ENCODE measurements at places on chromosomes 5 and 9.
A peak's percentile ranks its signal among the peaks of the same experiment; 100 is the strongest.

GRCh38 chr5:78636682-78637081 is 11.9 kb downstream of the LHFPL2 start:
- no peak for DNase-seq

DNA sequence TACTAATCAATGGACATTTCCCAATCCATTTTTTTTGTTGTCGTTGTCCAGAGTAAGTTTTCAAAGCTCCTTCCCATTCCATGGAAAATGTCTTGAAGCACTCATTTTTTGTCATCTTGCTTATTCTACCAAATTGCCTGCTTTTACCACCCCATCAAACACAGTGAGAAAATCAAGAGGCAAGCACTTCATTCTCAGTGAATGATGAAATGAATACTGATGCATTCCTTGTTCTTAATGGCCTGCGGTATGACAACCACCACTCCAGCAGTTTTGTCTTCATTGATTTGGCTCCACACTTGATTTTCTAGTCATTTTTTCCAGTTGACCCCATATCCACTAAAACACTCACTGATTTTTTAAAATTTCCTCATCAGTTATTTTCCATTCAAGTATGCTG is 193.5 kb upstream of the ANKH start:
- no peak for DNase-seq

- no peak for DNase-seq
These were observed 35.2 kb downstream of the SH3PXD2B start for GRCh38 chr5:172418862-172419814.

DNA sequence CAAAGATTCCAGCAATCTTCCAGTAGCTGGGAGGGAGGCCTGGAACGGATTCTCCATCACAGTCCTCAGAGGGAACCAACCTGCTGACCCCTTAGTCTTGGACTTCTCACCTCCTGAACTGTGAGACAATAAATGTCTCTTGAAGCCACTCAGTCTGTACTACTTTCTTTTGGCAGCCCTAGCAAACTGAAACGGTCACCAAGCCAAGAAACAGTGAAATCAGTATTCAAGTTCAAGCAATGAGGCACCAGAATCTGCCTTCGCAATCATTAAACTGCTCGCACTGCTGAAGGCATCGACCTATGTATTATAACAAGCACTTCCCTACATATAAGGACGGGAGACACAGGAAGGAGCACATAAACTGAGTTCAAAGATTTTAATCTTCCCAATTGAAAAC is 120.6 kb upstream of the PUM3 start:
- no peak for DNase-seq

DNA sequence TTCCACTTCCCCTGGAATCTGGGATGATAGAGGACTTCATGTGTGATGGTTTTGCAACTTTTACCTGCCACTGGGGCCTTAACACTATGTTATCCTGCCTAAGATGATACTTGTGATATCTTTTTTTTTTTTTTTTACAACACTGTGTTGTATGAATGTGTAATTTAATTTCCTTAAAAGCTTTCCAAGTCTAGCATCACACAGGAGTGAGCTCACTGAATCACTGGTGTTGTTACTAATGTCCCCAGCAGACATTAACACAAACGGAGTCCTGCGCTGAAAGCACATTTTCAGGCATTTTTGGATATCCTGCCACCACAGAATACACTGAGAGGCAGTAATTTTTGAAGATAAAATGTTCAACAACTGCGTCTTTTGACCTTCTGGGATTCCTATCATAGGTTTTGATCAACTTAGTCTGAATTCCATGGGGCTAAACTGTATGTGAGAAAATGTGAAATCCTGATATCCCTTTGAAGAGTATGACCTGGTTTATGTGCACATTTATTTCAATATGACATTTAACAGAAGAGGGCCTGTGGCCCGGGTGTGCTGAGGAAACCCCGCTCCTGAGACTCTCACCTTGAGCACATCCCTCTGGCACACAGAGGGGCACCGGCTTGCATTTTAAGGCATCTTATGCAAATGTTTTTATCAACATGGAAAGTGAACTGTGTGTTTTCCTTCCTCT is 118.0 kb downstream of the FSTL4 start:
- DNase-seq: no peak

- DNase-seq: no peak
These were observed 30.4 kb upstream of the OTULINL start for GRCh38 chr5:14551211-14551610.

DNA sequence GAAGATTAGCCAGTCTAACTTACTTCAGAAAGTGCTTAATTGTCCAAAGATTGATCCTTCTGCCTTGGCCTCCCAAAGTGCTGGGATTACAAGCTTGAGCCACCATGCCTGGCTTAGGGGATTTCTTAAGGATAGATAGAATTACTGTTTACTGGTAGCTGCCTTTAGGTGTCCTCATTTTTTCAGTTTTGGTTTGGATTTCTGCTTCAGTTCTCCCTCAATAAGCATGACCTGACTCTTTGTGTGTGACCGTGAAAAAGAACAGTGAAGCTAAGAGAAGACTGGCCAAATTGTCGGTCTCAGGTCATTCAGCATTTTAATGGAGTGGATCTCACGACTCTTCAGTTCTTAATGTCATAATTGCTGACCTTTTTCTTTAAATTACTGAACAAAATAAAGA is 22.9 kb upstream of the CMYA5 start:
- no peak for DNase-seq

GRCh38 chr9:25377039-25377438 is 301.2 kb downstream of the TUSC1 start:
- no peak for DNase-seq

DNA sequence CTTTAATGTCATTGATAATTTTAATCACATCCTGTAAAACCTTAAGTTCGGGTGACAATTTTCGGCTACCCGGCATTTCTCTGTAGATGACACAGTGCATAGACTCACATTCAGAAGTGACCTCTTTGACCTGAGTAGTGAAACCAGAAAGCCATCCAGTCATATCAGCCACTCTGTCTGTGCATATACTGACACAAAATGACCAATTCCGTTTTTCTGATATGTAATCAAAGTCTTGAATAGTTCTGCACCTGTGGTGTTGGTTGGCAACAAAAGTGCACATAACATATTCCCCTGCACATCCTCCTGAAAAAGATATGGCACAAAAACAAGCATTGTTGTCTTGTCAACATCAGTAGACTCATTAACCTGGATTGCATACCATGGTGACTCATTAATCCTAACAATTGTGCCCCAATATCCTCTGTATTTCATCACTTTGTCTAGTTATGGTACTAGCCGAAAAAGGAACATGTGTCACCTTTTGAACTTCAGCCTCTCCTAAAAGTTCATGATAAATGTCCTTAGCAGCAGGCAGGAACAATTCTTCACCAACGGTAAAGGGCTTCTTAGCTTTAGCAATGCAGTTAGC is 4.6 kb upstream of the HNRNPA0 start:
- no peak for DNase-seq

DNA sequence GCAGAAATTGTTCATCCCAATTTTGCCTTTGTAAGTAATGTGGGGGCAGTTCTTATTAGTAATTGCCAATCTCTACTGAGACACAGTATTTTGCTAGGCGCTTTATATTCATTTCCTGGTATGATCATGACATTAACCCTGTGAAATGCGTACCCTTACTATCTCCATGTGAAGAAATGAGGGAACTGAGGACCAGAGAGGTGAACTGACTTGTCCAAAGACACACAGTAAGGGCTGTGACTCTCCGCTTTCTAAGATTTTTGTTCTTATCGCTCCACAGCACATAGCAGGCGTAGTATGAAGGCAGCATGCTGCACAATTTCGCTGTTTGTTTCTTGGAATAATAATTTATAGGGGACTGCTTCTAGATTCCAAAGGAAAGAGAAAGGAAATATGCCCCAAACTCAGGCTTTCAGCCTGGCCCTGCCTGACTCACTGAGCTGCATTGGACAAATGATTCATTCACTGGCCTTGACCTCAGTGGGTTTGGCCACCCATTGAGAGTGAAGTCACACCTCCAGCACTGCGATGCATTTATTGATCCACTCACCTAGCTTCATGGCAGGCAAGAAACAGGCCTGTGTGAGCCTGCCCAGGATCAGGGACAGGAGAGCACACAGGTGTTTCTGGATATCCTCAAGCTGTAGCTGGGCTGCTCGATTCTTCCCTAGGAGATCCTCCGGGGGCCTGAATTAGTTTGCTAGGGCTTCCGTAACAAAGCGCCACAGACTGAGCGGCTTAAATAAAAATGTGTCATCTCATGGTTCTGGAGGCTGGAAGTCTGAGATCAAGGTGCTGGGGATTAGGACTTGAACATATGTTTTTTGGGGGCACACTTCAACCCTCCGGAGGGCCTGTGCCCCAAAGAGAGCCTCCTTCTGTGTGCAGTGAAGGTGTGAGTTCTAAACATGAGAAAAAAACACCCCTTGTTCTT is 7.2 kb upstream of the DUSP1 start:
- DNase-seq: no peak

DNA sequence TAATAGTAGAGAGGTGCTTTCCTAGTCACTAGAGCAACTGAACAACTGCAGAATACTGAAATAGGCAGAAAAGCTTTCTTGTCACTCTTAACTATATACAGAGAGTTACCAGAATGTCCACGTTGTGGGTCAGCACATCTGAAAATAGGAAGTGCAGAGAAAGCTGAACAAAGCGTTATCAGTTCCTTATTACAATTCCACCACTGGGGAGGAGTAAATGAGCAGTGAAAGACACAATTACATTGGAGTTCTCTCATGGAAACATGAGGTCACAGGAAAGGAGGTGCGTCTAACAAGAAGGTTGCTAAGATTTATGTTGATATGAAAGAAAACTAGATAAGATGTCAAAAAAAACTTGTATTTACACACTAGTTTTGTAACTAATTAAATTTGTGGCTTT is 461.9 kb upstream of the COX7C start:
- DNase-seq: no peak

DNA sequence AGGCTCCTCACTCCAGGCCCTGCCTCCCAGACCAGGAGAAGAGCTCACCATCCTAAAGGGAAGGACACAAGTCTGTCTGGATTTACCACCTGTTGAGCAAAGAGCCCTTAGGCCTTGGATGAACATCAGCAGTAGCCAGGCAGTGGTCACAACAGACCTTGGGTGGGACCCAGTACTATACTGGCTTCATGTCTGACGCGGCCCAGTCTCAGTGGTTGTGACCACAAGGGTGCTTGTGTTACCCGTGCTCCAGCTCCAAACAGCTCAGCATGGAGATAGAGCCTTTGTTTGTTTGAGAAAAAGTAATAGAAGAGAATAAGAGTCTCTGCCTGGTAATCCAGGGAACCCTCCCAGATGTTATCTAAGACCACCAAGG is 617.4 kb downstream of the BRINP1 start:
- no peak for DNase-seq

- DNase-seq: no peak
These were observed 316.4 kb upstream of the TUSC1 start for GRCh38 chr9:25994605-25995004.

DNA sequence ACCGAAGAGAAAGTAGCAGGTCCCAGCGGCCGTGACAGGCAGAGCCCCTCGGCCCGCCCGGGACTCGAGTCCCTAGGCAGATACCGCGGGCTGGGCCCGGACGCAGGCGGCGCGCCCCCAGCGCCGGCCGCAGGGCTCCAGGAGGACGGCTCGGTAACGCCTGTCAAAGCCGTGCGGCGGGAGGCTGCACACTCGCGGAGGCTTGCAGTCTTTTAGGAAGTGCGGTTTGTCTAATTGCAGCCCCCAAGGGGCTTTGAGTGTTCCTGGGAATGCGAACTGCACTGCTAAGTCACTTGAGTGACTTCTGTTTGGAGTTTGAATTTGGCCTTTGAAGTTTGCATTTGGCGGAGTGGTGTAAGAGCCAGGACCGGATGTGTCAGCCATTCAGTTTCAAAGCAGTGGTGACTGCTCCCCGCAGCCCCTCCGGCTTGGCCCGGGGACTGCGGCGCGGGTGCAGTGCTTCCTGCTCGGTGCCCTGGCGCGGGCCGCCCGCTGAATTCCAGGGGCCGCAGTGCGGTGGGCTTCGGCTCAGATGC is 1.3 kb downstream of the MAP3K1 start:
- peak; percentile 68 for DNase-seq

DNA sequence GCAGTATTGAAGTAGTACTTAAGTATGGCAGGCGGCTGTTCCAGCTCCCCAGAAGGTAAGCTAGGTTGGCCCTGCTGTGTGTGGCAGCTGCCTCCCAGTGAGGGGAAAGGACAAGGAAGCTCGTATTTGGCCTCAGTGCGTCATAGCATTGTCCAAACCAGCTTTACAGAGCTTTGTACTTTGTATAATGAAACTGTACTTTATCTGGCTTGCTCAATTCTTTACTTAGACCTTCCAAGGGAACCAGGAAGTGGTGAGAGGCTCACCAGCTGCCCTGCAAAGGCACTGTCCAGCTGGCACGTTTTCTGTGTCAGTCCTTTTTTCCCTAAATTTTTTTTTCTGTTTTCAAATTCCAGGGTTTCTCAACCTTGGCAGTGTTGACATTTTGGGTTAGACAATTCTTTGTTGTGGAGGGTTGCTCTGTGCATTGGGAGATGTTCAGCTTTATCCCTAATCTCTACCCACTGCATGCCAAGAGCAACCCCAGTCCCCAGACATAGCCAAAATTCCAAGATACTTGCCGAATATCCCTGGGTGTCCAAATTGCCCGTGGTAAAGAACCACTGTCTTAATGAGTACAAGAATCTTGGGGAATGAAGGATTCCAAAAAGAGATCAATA is 474.5 kb downstream of the LRRC70 start:
- DNase-seq: no peak

DNA sequence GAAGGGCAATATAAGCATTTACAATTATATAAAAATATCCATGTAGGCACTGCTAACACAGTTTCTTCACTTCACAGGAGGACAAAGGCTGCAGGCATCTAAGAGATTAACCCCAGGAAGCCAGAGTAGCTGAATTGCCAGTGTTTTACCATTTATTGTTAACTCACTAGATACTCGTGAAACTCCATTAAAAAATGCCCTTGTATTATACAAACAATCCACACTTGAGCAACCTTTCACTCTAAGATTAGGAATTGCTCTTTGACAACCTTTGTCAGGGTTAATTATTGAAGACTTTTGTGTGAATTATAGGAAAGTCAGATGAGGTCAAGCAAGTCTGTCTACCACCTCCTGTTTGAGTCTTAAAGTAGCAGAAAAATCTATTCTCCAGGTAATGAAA is 317.8 kb downstream of the ADGRV1 start:
- no peak for DNase-seq

GRCh38 chr5:167886196-167886595 is 405.2 kb upstream of the WWC1 start:
- DNase-seq: no peak
